Pulmonary artery endothelial cell (primary cell): ENCODE measurements at places on chromosomes 3 and 15. TPM values are rescaled to one million over a fixed set of nuclear protein-coding genes. Genes with fewer than 3 reads are reported as not detected.

HYKK gene
- total RNA-seq, result 2.3 and 2.6 TPM in 2 replicates

GALNT15 gene
- total RNA-seq, result 18.8 and 97.1 TPM in 2 replicates

ZNF774 gene
- 0.92 and 1.1 TPM in 2 replicates for total RNA-seq

TMEM266 gene
- total RNA-seq, result not detected in 2 replicates

FGF12 gene
- 1.3 and 1.8 TPM in 2 replicates for total RNA-seq

ST8SIA2 gene
- total RNA-seq, result not detected in 2 replicates

STAC gene
- not detected in 2 replicates for total RNA-seq

IP6K1 gene
- total RNA-seq, result 46.7 and 66.8 TPM in 2 replicates

IP6K2 gene
- 42.3 and 55.7 TPM in 2 replicates for total RNA-seq

SLC12A1 gene
- total RNA-seq, result not detected in 2 replicates

PCOLCE2 gene
- total RNA-seq, result 8.5 and 12.1 TPM in 2 replicates

LRRC15 gene
- total RNA-seq, result not detected in 2 replicates

CCDC33 gene
- total RNA-seq, result not detected in 2 replicates

ATP13A4 gene
- total RNA-seq, result 0.07 TPM in 2 replicates

FBXL2 gene
- total RNA-seq, result 14.5 and 15.2 TPM in 2 replicates

SH2D7 gene
- total RNA-seq, result not detected in 2 replicates

MME gene
- 15.1 and 16.5 TPM in 2 replicates for total RNA-seq

TGFBR2 gene
- total RNA-seq, result 298 and 379 TPM in 2 replicates

RTP4 gene
- 0.46 and 0.99 TPM in 2 replicates for total RNA-seq

CORO2B gene
- total RNA-seq, result 3.4 and 5.0 TPM in 2 replicates

ERC2 gene
- 0.53 and 1.6 TPM in 2 replicates for total RNA-seq

MYRIP gene
- 22.4 and 24.8 TPM in 2 replicates for total RNA-seq

TTC23 gene
- total RNA-seq, result 22.3 and 24.9 TPM in 2 replicates

IMPG2 gene
- total RNA-seq, result 0.33 and 0.78 TPM in 2 replicates

SLC28A1 gene
- total RNA-seq, result not detected in 2 replicates

CACNA2D3 gene
- total RNA-seq, result not detected in 2 replicates

CLRN1 gene
- total RNA-seq, result not detected in 2 replicates

LRRC58 gene
- total RNA-seq, result 16.9 and 19.5 TPM in 2 replicates

SEMA3B gene
- 0.53 and 0.66 TPM in 2 replicates for total RNA-seq
